Activated naive CD8-positive, alpha-beta T cell treated with anti-CD3 and anti-CD28 coated beads, Interleukin-2, amount 50 U/mL, for 16 hours (primary cell): ENCODE measurements at places on chromosomes 4 and X.

- DNase-seq: no peak
Measured at GRCh38 chrX:144840616-144841015, 406.7 kb upstream of the SPANXN1 start.

GRCh38 chrX:153320555-153321184, 897 bp downstream of the PNMA6F start:
- no peak for DNase-seq

- DNase-seq: no peak
Measured at GRCh38 chr4:142913461-142914030, 67.4 kb upstream of the INPP4B start.

DNA sequence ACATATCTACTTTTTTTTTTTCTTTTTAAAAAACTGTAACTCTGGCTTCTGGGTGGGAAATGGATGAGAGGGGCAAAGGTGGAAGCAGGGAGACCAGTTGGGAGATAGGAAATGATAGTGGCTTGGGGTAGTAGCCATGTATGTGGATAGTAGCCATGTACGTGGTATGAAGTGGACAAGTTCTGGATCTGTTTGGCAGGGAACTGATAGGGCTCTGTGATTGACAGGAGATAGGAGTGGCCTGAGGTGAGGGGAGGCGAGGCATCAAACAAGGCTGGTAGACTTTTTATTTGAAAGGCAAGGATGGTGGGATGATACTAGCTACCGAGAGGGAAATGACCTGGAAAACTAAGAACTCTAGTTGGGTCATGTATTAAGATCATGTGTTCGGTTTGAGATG, 117.8 kb downstream of the AFF1 start:
- DNase-seq: no peak

DNA sequence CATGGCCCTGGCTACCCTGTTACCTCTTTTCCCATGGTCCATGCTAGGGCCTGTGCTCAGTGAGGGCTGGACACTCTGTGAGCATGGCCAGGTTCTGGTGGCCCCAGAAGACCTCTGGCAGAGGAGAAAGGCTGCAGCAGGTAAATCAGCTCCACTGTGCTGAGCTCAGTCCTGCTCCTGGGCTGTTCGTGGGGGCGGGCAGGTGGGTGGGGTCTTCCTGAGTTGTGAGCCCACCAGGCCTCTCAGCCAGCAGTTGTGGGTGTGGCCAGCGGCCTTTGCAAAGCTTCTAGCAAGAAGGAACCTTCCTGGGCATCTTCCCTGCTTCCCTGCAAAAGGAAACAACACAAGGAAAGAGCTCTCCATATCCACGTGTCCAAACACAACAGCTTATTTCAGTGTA, 85.3 kb upstream of the STX18 start:
- no peak for DNase-seq

DNA sequence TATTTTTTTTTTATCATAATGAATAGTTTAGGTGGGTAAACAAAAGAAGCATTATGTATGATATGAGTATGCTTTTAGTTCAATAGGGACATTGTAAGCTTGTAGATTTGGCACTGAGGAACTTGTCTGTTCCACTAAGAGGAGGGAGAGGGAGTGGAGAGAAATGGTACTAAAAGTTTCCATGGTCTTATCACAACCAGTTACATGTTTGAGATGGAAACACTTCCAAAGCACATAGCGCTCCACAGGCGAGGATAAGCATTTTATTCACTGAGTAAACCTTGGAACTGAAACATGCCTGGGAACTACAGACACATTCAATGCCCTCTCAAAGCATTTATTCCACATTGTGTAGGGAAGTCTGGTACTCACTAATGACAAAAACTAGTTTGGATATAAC, 15.5 kb downstream of the MYOZ2 start:
- DNase-seq: no peak

DNA sequence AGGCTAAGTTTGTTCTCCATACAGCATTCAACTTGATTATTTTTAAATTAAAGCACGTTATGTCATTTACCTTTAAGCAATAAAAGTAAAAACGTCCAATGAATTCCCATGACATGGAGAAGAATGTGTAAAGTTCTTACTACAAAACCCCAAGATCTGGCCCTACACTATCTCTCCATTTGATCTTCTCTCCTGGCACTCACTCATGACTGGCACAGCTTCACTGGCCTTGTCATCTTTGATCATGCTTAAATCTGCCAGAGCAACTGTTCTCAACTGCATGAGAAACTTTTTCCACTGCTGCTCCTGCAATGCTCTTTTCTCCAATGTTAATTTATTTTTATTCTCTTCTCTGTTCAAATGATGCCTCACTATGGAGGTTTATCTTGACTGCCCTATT, 1109.0 kb upstream of the IGFBP7 start:
- DNase-seq: no peak

GRCh38 chrX:25726539-25726938, 411.6 kb upstream of the MAGEB18 start:
- DNase-seq: no peak

- DNase-seq: no peak
Measured at GRCh38 chr4:165443276-165443675, 64.5 kb downstream of the CPE start.

DNA sequence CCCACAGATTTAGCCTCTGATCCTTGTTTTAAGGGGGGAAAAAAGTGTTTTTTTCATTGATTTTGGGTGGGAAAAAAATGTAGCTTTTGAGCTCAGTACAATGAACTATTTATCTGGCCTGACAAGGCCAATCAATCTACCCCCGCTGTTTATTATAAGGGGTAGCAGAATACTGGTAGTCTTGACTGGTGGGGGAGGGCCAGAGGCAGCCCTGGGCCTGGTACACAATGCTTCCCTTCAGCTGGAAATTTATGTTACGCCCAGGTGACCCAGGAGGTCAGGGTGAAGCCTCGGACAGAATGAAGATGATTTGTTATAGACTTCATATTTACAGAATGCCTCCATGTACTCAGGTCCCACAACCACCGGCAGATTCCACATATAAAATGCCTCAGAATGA, 143.2 kb downstream of the SH3KBP1 start:
- no peak for DNase-seq

GRCh38 chrX:39318506-39319343, 517.5 kb downstream of the MID1IP1 start:
- DNase-seq: no peak

GRCh38 chr4:186036976-186037581, 31.9 kb upstream of the TLR3 start:
- DNase-seq: no peak

DNA sequence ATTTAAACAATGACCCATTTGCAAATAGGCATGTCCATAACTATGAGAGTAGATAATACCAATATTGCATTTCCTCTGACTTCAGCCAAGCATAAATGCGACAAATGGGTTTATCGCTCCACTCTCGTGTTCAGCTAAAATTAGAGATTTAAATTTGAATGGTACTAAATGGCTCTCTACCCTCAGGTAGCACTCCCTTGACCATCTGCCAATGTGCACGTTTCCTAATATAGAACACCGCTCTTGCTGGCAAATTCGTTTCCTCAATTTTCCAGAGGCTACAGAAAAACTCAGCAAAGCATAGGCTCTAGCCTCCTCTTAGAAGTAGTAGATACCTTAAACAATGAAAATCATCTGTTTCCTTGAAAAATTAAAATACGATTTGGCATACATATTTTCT, 251.6 kb downstream of the ADGRA3 start:
- DNase-seq: no peak

DNA sequence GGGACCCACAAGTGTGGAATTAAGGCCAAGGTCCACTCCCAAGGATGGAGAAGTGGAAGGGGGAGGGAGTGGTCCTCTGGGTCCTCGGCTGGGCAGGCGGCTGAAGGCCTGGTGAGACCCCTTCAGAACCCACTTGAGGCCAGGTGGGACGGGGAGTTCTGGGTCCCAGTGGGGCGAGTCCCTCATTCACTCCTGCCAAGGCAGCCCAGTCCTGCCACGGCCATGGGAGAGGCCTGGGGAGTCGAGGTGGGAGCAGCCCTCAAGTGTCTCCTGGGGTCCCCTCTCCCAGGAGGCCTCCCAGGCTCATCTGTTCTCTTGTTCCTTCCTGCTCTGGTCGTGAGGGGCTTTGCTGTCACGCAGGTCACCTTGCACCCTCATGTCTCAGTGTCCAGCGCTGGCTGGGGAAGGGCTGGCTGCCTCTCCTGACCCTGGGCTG, 6.1 kb upstream of the SH3BP2 start:
- DNase-seq: no peak

DNA sequence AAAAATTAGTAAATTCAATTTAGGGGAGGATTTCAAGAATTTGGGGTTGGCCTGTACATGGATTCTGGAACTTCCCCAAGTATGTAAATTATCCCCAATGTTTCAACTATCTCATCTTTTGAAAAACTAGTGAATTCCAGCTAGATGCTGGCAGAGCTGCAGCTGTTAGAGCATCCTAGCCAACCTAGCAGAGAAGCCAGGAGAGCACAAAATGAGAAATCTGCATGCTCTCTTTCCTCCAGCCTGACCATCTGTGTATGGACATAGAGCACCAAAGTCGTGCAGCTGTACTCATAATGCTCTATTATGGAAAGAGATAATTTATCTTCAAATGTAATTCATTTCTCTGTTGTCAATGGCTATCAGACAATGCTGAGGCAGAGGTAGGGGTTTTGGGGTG, 1217.7 kb downstream of the PCDH19 start:
- DNase-seq: no peak

DNA sequence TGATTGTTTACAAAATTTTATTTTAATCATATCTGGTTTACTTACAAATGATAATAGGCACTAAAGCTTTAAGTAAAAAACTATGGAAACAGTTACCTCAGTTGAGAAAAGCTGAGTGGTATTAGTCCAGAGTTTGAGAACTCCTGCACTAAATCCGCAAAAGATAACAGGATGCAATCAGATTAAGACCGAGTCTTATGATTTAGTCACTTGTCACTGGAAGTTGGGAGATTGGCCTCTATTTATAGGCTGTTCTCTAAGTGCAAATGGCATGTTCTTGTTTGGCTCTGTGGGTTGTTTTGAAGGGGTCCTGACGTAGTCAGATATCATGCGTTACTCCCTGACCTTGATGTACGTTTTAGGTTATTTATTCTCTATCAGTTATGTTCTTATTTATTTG, 6.3 kb downstream of the GPAT3 start:
- DNase-seq: no peak

GRCh38 chrX:26007462-26007861, 130.7 kb upstream of the MAGEB18 start:
- no peak for DNase-seq

GRCh38 chrX:27968352-27968751, 12.9 kb downstream of the DCAF8L1 start:
- DNase-seq: no peak

GRCh38 chrX:17410651-17411050, 35.7 kb downstream of the NHS start:
- no peak for DNase-seq

GRCh38 chr4:2648159-2648814, 107.8 kb downstream of the TNIP2 start:
- DNase-seq: no peak

DNA sequence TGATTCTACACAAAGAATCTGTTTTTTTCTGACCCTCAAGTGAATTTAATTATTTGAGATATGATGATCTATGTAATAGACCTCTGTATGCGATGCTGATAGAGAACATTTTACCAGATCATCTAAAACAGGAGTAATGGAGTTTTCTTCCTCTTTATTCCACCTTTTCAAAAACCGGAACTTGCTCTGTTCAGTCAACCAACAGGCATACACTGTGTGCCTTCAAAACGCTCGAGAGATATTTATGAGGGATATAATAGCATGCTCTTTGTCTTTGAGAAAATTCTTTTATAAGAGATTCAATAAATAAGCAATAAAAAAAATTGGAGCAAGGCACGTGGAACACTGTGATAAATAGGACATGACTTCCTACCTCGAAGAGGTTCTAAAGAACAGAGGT, 2.0 kb downstream of the NYX start:
- DNase-seq: no peak

GRCh38 chr4:8101213-8102075, 57.2 kb downstream of the ABLIM2 start:
- DNase-seq: no peak

GRCh38 chrX:153669174-153669890, 4.3 kb downstream of the PNCK start:
- no peak for DNase-seq

GRCh38 chr4:97300561-97300960, 842.7 kb downstream of the STPG2 start:
- DNase-seq: no peak

DNA sequence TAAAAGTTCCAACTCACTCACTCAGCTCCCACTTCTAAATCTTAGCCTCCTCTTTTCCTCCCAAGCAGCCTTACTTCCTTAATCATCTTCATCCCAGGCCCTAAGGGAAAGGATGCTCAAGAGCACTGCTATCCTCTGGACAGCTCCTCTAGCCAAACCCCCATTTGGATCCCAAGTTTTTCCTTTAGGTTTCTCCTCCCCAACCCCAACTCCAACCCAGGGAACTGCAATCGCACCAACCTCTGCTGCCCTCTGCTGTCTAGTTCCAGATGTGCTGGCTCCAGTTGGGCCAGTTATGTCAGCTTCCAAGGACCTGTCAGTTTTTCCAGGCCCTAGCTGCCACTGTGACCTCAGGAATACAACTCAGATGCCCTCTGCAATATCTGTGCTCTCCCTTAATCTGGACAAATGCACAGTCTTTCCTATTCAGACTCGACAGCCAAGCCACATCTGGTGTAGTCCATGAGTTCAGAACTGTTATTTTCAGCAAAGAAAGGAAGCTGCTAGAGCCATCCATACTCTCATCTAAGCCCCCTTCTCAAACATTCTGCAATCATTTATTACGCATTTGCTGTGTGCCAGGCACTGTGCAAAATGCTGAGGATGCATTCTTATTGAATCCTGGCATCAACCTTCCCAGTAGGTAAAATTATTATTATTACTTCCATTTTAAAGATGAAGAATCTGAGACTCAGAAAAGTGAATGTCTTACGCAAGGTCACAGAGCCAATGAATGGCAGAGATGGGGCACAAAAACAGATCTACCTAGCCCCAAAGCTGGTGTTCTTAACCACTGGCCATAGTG, 12.3 kb upstream of the XPNPEP2 start:
- no peak for DNase-seq

DNA sequence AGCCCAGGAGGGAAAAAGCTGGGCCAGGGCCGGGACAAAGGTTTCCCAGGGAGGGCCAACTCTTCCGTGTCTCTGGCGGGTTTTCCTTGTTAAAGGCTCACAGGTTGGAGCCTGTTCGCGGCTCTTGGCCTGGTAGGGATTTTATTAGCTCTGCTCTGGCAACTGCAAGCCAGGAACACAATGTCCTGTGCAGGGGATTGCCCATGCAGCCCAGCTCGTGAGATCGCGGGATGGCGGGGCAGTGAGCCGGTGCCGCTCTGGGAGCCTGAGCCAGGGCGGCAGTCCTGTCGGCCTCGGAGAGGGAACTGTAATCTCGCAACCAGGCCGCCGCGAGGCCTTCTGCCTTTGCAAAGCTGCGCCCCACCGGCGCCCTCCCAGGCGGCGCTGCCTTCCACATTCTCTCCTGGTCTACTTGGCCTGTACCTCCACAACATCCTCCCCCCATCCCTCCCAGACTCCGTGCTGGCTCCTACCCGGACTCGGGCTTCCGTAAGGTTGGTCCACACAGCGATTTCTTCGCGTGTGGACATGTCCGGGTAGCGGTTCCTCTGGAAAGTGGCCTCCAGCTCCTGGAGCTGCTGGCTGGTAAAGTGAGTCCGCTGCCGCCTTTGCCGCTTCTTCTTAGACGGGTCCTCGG, 2.1 kb downstream of the PITX2 start:
- no peak for DNase-seq

GRCh38 chr4:107115185-107115847, 79.2 kb upstream of the DKK2 start:
- DNase-seq: no peak
